ENCODE measurements at places on chromosomes 3 and 15.

GRCh38 chr15:67783303-67783702 is 42.0 kb upstream of the SKOR1 start:
- DNase-seq: no peak

DNA sequence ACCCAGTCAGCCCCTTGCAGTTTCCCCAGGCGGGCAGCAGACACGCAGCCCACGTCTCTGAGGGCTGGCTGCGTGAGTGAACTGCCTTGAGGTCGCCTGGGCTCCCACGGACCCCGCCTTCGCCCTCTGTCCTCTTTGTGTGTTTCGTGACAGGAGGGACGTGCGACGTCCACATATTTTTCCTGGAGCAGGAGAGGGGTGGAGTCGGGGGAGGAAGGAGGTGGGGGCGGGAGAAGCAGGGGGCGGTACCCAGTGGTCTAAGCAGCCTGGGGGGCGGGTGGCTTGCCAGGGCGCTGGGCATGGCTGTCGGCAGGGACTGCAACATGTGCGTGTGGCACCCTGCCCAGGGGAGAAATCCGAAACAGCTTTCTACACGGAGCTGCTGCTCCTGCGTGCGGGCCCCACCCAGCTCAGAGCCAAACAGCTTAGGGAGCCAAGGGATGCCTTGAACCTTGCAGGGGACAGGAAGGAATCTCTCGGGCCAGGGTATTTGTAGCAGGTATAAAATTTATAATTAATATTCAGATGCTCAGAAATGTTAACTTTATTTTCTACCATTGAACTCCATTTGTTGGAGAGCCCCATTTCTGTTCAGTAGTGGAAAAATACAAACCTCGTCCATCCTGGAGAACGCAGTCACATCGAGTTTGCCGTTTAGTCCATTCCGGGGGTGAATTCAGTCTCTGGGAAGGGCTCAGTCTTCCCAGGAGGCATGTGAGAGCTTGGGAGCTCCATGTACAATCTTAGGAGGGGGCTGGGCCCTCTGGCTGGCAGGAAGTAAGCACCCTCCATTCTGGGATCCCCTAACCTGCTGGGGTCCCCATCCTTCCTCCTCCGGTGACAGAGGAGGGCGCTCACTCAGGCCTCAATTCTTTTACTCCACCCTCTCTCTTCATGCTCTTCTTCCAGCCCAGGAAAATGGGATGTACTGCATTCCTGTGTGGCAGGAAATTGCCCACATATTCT is 79.1 kb upstream of the MEF2A start:
- no peak for DNase-seq

GRCh38 chr15:38205526-38206272 is 46.9 kb upstream of the SPRED1 start:
- no peak for DNase-seq

- no peak for DNase-seq
Measured at GRCh38 chr15:58459045-58459444, 27.3 kb downstream of the LIPC start.

DNA sequence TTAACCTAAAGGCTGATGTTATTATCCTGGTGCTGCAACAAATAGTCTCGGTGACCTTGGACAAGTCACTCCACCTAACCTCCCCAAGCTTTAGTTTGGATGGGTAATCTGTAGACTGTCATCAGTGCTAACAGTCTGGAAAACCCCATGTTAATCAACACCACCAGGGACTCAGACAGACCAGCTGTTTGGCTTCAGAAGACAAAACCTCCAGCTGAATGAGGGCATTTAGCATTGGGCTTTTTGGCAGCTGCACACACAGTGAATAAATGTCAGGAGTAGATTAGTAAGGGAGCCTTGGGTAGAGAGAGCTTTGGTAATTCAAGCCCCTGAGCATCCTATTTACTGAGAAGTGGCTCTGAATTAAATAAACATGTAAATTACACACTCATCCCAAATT is 24.9 kb upstream of the C3orf80 start:
- no peak for DNase-seq

DNA sequence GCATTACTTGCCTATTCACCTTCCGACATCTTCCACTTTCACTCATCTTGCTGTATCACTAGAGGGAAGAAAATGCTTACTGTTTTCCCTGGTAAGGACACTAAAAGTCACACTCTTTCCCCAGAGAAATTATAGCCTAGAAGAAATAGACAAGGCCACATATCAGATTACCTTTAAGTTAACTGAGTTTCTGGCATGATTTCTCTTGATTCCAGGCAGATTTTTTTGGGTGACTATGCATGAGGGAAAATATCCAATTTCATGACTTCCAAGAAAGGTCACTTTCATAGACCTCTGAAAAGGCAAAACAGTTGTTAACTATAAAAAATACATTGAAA is 30.3 kb downstream of the TCF12 start:
- no peak for DNase-seq

GRCh38 chr3:125006291-125006731 is 49.5 kb downstream of the HEG1 start:
- DNase-seq: no peak

- DNase-seq: peak; percentile 19
Measured at GRCh38 chr3:185175370-185175987, 22.6 kb upstream of the C3orf70 start.

DNA sequence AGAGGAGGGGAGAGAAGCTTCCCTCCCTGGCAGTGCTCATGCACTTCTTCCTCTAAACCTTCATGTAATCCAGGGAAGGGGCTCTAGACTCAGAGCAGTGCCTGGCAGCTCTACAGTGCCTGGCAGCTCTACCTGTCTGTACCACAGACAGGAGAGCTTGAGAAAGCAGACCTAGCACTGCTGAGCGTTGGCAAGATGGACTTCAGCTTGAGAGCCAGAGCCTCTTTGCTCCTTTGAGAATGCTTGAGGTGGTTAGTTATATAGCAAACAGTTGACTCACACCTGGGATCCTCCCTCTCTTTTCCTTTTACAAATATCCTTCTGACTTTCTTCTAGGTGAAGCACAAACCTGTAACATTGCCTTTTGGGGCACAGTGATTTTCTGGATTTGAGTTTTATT is 20.9 kb downstream of the FBXO22 start:
- DNase-seq: no peak

GRCh38 chr3:119781330-119782198 is at the start of gene NR1I2:
Gene NR1I2, plus strand, starts transcription at chr3:119782101.
- no peak for DNase-seq

GRCh38 chr3:42529468-42529867 is 27.0 kb downstream of the VIPR1 start:
- no peak for DNase-seq

- DNase-seq: no peak
Measured at GRCh38 chr15:67137951-67138848, 72.8 kb downstream of the SMAD3 start.

DNA sequence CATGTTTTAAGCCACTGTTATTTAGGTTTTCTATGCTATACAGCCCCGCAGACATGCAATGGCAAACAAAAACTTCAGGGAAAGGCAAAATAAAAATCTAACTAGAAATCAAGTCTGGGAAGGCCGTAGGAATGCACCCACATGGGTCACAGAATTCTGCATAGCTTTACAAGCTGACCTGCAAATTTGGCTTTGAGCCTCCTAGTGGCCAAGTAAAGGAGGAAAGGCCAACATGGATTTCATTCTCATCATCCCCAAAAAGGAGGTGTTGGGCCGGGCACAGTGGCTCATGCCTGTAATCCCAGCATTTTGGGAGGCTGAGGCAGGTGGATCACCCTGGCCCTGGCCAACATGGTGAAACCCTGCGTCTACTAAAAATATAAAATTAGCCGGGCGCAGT is 124.3 kb downstream of the FBLN2 start:
- no peak for DNase-seq

DNA sequence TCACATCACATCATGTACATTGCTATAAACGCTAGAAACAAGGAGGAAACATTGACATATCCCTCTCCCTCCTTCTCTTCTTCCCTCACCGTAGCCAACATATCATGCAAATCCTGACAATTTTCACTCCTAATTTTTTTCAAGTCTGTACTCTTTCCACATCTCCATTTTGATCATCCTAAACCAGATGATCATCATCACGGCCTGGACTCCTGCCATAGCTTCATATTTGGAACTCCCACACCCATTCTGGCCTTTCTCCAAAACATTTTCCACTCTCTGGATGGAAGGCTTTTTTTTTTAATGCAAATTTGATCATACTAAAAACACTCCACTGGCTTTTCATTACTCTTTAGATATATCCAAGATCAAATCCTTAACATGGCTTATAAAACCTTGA is 248.0 kb upstream of the CNTN3 start:
- no peak for DNase-seq

DNA sequence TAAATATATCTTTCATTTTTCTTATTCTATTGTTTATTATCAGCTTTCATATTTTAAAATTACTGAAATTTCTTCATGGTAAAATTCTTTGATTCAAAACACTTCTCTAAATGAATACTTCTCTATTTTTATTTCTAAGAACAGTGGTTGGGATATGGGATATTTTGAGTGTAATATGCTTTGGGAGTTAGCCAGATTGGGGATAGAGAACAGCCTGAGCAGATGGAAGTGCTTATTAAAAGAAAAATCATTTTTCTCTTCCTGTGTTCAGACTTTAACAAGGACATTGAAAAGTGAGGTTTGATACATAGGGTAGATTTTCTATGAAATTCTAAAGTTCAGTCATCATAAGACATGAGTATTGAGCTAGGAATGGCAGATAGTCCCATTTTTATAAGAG is 84.8 kb downstream of the COL6A5 start:
- no peak for DNase-seq

DNA sequence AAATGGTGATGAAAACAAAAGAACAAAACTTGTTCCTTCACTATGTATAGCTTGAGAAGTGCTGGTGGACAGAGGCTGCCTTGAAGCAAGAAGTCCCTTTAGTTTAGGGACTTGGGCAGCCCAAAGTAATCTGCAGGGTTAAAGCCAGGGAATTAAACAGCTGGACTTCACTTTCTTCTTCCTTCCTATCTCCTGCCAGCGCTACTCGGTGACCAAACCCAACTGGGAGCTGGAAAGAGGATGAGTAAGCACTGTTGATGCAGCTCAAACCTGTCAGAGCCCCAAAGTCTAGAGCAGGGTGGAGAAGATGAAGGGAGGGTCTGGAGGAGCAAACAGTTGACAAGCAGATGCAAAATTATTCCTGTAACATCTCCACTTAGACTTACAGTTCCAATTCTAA is 73.1 kb upstream of the FBN1 start:
- no peak for DNase-seq

- DNase-seq: no peak
Measured at GRCh38 chr15:89363133-89363532, 28.5 kb upstream of the POLG start.

GRCh38 chr3:161316006-161316689 is 55.2 kb downstream of the SPTSSB start:
- DNase-seq: no peak

DNA sequence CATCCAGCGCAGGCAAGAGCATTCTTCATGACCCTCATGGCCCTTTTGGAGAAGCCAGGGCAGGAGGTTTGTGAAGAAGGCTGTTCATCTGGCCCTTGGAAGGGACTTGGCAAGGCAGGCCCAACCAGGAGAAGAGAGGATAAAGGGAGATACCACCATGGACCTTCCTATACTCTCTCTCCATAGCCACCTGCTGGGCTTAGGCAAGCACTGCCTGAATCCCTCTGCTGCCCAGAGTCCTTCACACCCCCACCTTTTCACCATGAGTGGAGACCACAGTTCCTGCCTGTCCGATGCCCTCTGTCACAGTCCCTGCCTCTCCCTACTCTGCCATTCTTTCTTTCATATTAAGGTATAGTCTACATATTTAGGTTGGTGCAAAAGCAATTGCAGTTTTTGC is 10.6 kb upstream of the SFMBT1 start:
- no peak for DNase-seq

DNA sequence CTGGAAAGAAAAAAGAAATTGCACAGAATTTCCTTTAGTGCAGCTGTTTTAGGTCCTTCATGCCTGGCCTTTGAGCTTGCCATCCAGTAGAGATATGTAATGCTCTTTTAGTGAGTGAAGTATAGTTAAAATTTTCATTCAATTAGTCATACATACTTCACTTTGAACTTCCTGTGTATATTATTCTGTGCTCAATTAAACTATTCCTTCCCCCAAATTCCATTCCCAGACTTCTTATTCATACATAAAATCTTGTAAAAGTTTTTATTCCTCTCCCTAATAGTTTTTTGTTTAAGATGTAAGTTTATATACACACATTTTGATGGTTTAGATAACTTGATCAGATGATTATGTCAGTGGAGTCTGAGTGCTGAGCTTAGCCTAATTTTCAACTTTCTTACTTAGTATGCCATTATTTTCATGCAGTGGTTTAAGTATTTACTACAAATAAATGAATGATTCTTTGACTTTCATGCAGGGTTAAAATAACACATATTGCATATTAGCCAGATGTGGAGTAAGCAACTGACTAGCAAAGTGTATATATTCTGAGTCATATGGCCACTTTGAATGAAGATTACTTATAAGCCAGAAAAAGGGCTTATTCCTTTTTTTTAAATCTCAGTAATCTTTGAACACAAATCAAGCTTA is 42.5 kb upstream of the ABHD10 start:
- DNase-seq: no peak

GRCh38 chr3:48595526-48596121 is 495 bp upstream of the COL7A1 start:
- no peak for DNase-seq

DNA sequence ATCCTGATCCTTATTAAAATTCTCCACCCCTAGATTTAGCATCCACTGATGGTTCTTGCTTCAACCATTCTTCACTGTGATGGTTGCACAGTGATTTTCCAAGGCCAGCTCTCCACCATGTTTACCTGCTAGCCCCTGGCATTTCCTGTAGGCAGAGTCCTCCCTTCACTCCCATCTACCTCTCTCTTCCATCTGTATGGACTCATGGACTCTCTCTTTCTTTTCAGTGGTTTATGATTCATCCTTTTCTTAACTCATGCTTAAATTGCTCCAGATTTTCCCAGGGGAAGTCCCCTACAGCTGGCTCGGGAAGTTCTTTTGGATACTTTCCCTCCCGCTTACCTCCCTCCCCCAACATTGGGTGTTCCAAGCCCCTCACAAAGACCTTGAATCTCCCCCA is 18.7 kb downstream of the TGM4 start:
- no peak for DNase-seq

- DNase-seq: no peak
Measured at GRCh38 chr3:107919239-107919638, 171.6 kb downstream of the CD47 start.

- no peak for DNase-seq
Measured at GRCh38 chr3:158260392-158260791, 150.5 kb downstream of the RSRC1 start.

DNA sequence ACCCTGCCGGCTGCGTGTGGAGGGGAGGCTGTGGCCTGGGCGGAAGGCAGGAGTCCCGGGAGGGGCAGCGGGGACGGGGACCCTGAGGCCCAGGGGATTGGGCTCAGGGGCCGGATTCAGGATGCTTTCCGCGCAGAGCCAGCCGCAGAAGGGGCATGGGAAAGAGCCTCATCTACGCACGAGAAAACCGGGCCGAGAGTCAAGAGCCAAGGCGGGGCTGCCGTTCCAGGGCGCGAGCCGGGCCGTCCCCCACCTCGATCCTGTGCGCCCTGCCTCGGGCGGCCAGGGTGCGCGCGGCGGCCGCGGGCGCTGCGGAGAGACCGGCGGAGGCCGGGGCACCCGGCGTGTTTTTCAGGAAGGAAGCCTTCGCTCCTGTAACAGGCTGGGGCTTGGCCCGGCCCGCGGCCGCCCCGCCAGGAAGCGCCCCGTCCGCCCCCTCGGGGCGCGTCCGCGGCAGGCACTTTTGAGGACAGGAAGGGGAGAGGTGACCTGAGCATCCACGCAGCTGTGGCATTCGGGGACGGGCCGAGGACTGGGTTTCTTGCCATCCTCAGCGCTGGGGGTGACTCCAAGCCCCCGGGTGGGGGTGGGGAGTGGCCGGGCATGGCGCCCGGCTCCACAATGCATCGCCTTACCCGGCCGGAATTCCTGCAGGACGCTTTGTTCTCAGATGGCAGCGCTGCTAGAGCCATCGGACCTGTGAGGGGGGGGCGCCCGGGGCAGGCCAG is 62.3 kb upstream of the GATA2 start:
- DNase-seq: no peak
